ENCODE measurements at places on chromosomes 16 and 17. TPM values are rescaled to one million over a fixed set of nuclear protein-coding genes. Genes with fewer than 3 reads are reported as not detected.

Gene KCNJ18
- total RNA-seq = not detected

- DNase-seq = no peak
Observed at GRCh38 chr16:4002121-4002520, 114.1 kb downstream of the ADCY9 start.

- DNase-seq = no peak
Observed at GRCh38 chr17:2789700-2790099, 6.5 kb upstream of the RAP1GAP2 start.

GRCh38 chr17:79672496-79672895 lies 58.2 kb upstream of the ENPP7 start:
- DNase-seq = no peak

GRCh38 chr16:56675685-56676210 lies 6.1 kb downstream of the MT1H start:
- DNase-seq = no peak

GRCh38 chr17:42493319-42493718 lies 34.6 kb downstream of the ATP6V0A1 start:
- DNase-seq = no peak

Data from MG63 (cell line).